ENCODE measurements at places on chromosomes 16 and 17.

DNA sequence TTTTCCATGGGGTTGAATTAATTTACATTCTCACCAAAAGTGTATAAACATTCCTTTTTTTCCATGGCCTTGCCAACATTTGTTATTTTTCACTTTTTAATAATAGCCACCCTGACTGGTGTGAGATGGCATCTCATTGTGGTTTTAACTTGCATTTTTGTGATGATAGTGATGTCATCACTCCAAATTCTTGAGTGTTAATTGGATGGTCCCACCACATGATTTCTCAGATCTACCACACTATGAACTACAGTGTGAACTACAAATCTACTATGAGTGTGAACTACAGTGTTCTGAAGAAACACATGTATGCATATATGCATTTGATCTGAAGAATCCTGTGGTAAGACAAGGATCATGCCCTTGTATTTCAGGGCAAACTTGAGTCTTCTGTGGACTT lies 340.1 kb downstream of the ABCC12 start:
- no peak for DNase-seq

DNA sequence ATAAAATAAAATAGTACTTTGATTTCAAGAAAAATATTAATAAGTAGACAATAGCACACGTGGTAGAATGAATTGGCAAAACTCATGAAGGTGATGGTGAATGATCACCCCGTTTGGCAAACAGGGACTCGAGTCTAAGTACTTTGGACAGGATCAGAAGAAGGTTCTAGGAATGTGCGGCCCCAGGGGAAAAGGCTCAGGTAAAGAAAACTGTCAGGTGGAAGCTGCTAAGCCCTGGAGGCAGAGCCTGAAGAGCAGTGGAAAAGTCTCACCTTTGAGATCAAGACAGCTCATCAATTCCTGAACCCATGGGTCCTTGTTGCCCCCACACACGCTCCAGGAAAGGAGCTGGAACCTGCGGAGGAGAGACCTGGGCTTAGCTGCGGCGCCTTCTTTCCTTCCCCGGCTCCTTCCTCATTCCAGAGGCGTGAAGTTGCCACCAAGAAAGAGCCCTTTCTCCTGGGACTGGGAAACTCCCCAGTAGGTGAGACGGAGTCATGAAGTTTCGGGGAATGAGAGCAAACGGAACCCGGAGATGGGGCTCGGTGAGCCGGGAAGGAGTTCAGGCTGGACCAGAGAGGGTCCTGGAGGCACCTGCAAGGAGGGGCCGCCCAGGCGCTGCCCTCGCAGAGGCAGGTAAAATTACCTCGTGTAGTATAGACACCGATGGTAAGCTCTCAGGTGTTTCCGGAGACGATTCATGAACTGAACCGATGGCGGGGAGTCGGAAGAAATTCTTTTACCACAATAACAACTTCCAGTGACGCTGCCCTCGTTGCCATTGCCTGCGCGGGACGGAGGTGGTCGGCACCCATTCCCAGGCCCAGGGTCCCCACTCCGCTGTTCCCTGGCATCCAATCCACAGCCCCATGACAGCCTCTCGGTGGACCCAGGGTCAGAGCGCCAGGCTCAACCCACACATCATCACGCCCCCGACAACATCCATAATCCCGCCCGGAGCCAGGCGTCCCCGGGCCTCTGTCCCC lies 1.2 kb upstream of the ZMYND15 start:
- no peak for DNase-seq

DNA sequence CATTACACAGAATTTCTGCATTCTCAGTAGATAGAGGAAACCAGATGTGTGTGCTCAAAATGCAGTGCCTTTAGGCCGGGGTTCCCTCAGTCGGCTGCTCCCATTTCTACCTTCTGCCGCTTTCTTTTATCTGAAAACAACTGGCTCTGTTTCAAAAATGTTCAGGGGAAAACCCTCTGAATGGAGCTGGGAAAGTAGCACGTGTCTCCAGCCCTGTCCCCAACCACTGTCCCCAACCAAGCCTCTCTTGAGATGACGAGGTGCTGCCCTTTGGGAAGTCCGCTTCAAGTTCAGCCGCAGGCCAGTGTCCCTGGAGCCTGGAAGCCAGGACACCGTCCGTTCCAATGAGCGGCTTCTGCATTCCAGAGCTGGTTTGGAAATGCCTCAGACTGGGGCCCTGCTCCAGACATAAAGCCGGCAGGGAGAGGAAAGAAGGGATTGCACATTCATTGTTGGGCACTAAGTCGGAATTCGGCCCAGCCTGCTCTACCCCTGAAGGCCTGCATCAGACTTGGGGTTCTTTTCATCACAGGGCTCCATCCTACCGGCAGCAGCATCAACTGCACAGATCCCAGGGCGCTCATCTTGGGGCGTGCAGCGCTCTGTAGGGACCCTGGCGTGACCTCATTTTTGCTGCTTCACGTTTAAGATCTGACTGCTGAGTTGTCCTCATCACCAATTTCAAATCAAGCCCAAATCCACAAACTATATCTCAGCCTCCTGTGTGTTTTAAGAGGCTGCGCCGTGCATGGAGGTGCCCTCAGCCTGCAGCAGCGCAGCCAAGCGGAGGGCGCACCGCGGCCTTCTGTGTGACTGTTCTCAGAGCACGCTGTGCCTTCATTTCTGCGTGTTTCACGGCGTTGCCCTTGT lies 111.3 kb downstream of the BANP start:
- no peak for DNase-seq

DNA sequence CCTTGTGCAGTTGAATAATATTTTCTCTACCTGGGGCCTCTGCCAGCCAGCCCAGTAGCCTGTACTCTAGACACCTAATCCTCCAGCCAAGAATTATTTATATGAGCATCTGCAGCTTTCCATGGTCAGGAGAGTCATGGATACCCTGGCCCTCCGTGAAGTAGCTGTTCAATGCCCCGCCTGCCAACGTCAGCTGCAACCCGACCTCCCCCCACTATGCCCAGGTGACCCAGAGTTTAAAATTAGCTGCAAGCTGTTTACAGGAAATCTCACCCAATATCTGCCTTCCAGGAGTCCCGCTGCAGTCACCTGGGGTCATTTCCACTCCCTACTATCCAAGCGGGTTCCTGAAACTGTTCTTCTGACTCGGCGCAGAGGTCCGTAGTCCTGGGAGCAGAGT lies 12.3 kb downstream of the SDR42E2 start:
- no peak for DNase-seq

GRCh38 chr16:9469512-9469911 lies 378.1 kb downstream of the HAPSTR1 start:
- DNase-seq: no peak

DNA sequence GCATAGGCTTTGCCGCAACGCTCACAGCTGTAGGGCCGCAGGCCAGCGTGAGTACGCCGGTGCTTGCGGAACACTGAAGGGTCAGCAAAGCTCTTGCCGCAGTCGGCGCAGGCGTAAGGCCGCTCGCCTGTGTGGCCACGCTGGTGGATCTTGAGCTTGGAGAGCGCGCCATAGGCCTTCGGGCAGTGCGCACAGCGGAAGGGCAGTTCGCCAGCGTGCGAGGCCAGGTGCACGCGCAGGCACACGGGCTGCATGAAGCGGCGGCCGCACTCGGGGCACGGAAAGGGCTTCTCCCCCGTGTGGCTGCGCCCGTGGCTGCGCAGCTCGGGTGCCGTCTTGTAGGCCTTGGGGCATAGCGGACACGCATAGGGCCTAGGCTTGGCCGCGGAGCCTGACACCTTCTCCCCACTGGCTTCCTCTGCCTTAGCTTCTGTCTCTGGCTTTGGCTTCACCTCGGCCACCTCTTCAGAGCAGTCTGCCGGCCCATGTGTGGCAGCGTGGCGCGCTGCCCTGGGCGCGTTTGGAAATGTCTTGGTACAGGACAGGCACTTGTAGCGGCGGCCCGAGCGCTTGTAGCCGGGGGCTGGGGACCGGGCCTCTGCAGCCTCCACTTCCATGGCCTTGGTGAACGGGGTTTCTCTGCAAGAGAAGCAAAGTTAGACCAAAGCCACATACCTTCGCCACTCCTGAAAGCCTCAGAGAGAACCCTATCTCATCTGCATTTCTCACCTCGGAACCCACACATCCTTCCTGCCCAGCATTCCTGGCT lies 10.0 kb downstream of the ZNF668 start:
- DNase-seq: no peak
